ENCODE measurements at places on chromosomes 11 and 22.

GRCh38 chr22:36029406-36029755 lies 757 bp upstream of the RBFOX2 start:
- no peak for DNase-seq

GRCh38 chr11:75431533-75432525 lies 1.2 kb downstream of the KLHL35 start:
- DNase-seq = no peak

GRCh38 chr22:48546653-48547424 lies 1280.8 kb downstream of the BRD1 start:
- no peak for DNase-seq

DNA sequence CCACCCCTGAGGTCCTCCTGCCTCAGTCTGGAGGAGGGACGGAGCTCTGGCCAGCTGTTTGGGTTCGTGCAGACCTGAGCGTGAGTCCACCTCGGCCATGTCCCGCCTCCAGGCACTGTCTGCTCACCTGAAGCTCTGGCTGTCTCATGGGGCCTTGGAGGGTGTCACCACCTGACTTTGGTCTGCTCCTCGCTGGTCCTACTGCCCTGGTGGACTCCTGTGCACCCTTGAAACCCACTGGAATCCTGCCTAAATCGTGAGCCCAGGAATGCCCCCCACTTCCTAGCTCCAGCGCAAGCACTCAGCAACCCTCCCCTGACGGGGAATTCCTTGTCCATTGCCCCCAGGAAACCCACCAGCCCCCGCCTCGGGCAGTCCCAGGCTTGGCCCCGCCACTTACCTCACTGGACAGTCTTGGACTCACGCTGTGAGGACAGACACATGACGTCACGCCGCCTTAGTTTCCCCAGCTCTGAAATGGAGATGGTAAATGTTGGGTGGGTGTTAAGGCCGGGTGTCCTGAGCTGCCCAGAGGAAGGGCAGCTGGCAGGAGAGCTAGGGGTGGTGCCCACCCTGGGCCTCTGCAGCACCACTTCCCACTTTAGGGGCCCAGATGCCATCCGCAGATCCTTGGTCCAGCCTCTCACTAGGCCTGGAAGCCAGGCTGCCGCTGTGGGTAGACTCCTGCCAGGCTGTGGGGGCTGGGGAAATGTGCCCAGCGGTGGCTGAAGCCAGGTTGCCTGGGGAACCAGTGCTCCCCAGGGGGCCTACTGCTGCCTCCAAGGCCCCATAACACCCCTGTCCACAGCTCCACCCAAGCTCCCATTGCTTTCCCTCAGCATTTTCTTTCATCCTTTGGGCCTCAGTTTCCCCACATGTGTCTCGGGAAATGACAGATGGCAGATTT lies 18.2 kb upstream of the TBX1 start:
- DNase-seq = no peak

- DNase-seq = no peak
Observed at GRCh38 chr11:27701355-27702105, 1.3 kb upstream of the BDNF start.

GRCh38 chr11:13288375-13289029 lies 10.9 kb downstream of the BMAL1 start:
- no peak for DNase-seq

GRCh38 chr11:126510621-126511370 lies 155.3 kb downstream of the ST3GAL4 start:
- DNase-seq = no peak

DNA sequence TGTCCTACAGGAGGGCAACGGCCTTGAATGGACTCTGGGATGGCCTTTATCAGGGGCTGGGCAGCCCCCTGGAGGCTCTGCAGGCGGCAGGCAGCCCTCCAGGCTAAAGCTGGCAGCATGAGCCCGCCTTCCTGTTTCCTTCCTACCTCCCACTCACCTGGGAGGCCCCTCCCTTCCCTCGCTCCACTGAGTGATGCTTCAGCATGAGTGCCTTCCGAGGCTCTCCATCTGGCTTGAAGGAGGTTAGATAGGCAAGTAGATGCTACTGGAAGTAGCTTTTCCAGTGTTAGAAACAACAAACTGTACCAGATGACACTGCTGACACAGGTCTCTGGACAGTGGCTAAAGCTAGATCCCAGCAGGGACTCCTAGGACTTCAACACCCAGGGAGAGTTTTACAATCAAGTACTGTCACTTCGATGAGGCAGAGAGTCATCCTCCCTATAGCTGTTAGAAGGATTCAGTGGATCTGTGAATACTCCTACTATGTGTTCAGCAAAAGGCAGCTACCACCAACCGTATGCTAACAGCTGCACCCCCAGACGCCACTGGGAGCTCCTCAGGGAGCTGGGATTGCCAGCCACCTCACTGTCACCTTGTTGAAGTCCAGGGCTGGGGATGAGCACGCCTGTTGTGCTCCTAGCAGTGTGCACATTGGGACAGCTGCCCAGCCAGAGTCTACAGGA lies 4.1 kb upstream of the SLC25A1 start:
- DNase-seq = no peak

- no peak for DNase-seq
Observed at GRCh38 chr22:45263463-45264269, 21.1 kb upstream of the UPK3A start.
